ENCODE measurements at places on chromosomes 1 and 21.
A peak's percentile ranks its signal among the peaks of the same experiment; 100 is the strongest.

- DNase-seq, result peak; percentile 81
These were observed 31.5 kb upstream of the C1orf198 start for GRCh38 chr1:230899841-230900251.

GRCh38 chr1:74436078-74436477, 76.3 kb downstream of the LRRC53 start:
- no peak for DNase-seq

GRCh38 chr1:24051206-24051945, 60.6 kb downstream of the MYOM3 start:
- no peak for DNase-seq

DNA sequence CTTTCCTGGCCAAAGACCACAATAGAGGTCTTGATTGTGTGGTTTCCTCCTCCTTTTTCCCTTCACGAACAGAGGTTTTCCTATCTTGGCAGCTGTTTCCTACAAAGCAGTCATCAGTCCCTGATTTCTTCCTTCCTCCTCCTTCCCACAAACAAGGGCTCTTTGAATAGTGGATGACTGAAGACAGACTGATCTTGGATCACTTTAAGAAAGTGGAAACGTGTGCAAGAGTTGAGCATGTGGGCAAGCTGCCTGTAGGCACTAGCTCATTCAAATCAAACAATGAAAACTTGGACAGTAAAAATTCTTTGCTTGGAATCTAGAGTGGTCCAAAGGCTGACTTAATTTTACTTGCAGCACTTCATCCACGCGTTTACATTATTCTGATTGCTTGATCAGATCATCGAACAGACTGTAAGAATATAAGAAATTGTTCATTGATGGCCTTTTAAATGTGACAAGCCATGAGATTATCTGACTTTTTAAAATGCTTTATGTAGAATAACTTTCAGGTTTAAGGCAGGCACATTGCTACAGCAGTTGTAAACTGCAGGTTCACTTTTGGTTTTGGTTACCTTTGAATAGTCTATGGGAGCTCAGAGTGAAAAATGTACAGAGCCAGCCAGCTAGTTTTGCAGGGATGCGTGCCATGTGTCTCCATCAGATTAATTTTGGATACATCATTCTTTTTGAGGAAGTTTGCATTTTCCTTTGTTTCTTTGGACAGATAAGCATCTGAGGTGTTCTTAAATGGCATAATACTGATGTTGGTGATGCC, 34.4 kb downstream of the ADGRL2 start:
- peak; percentile 0 for DNase-seq

GRCh38 chr1:206657751-206658150, 22.4 kb downstream of the DYRK3 start:
- DNase-seq, result no peak

GRCh38 chr1:235317168-235317567, 10.8 kb downstream of the ARID4B start:
- no peak for DNase-seq

DNA sequence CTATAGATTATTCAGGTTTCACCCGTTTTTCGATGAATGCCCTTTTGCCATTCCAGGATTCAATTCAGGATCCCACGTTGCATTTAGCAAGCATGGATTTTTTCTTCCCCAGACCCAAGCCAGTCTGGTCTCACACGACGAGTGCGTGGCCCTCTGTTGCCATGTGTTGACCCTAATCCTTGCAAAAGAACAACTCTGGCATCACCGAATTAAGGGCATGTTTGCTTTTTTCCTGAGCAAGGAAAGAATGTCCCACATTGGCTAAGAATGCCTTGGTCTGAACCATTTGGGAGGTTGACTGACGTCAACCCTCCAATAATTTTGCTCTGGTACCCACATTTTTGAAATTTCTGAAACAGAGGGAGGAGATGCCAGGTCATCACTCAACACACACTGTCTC, 153.0 kb upstream of the WNT4 start:
- peak; percentile 12 for DNase-seq

DNA sequence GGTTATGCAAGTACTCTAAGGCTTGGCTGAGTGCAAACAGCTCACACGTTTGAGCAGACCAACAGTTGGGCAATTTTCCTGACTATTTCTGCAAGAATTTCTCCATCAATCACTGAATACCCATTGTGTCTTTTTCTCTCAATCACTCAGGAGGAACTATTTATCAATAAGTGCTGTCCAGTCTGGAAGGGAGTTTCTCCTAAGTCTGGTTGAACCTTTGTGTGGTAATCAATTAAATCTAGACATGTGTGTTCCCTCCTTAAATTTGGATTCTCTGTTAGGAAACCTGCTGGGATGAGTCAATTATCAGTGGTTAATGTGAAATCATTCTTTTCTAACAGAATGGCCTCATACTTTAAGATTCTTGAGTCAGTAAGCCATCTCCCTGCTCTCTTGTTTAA, 6.8 kb upstream of the AADACL3 start:
- peak; percentile 1 for DNase-seq

GRCh38 chr1:11525516-11525915, 46.6 kb downstream of the DISP3 start:
- DNase-seq, result no peak

DNA sequence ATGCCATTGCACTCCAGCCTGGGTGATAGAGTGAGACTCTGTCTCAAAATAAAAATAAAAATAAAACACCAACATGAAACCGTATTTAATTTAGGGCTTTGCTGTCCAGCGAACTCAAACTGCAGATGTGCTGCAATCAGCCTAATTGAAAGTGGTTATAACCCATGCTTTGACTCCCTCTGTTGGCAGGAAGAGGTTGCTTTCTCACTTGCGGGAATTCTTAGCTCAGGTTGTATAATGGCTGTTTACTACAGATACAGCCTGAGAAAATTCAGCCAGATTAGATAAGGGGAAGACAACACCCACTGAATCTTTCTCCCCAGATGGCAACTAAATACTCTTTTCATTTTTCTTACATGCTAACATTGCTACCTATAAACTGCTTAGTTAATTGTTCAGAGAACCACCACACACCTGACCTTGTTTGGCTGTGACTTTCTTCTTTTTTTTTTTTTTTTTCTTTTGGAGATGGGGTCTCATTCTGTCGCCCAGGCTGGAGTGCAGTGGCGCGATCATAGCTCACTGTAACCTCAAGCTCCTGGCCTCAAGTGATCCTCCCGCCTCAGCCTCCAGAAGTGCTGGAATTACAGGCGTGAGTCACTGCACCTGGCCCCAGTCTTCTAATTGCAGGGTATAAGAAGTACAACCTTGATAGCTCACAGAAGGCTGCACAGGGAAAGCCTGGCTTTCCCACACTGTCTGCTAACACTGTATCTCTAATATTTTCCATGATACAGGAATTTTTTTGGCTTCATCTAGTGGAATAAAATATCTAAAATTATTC, 34.6 kb downstream of the DNTTIP2 start:
- peak; percentile 80 for DNase-seq

DNA sequence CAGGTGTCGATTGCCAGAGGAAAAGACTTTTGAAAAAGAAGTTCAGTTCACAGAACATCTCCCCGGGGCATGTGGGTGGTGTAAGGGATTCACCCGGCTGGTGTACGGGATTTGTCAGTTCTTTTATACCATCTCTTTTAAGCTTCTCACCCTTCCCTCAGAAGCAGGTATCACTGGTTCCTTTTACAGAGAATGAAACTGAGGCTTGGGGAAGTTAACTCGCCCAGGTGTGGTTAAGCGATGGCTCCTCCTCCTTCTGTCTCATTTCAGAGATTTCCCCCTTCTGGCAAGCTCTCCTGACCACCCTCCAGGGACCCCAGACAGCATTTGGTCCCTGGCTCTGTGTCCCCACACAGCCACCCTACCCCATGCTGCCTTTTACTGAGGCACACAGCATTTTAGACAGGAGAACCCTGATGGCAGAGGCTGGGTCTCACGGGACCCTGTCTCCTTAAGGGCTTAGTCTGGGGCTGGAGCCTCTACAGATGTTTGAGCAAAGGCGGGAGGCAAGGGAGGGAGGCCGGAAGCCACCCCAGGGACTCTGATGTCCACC, 2.8 kb upstream of the ECE1 start:
- no peak for DNase-seq

DNA sequence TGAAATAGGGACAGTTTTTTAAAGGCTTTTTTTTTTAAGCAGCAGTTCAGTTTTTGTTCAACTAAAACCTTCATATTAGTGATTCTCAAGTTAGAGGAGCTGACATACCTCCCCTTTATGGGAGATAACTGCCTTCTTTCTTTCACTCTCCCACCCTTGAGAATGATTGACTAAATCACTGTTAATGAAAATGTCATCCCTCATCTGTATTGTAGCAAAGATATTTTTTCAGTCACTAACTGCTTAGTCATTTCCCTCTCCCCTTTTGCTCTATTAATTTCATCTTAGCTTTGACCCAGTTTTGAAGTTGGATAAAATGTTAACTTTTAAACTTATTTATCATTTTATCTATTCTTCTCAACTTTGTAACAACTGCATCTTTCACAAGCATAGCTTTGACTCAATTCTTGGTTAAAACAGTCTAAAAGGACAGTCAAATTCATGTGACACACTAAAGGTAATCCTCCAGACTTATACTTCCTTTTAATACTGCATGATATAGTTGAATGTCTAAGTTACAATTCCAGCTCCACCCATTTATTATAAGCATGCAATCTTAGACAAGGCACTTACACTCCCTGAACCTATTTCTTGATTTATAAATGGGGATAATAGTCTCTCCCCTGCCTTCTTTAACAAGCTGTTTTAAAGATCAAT, 17.1 kb downstream of the CAPZA1 start:
- peak; percentile 8 for DNase-seq

GRCh38 chr1:60367532-60367931, 294.0 kb upstream of the C1orf87 start:
- DNase-seq, result no peak

DNA sequence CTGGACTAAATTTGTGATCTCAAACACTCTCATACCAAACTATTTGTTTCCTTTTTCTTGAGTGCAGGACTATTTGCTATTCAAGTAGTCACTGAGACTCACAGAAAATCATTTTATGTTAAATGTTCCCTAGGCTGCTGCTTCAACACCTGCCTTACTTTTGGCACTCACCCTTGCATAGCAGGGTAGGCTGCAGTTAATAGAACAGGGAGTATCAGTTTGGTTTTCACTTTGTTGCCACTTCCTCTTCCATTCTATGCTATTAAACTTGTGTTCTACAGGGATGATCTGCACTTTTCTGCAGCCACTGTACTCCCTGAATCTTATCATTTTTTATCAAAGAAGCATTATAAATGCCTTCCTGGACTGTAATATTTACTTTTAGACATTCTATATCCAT, 148.7 kb upstream of the PRMT6 start:
- no peak for DNase-seq

DNA sequence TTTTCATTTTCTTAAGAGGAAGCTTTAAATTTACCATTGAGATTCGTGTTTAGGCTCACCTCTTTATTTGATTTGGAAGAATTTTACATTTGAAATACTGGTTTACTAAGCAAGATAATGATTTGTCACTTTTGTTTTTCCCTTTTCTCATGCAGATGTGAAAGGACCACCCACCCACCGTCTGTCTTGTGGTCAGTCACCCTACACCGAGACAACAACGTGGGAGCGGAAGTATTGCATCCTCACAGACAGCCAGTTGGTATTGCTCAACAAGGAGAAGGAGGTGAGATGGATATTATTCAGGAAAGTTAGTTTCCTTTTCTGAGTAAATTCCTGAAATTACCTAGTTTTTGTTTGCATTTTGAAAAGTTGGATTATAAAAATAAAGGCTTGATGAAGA, 189.5 kb downstream of the RASAL2 start:
- DNase-seq, result no peak

GRCh38 chr1:79819140-79819539, 812.6 kb upstream of the ADGRL4 start:
- DNase-seq, result no peak

DNA sequence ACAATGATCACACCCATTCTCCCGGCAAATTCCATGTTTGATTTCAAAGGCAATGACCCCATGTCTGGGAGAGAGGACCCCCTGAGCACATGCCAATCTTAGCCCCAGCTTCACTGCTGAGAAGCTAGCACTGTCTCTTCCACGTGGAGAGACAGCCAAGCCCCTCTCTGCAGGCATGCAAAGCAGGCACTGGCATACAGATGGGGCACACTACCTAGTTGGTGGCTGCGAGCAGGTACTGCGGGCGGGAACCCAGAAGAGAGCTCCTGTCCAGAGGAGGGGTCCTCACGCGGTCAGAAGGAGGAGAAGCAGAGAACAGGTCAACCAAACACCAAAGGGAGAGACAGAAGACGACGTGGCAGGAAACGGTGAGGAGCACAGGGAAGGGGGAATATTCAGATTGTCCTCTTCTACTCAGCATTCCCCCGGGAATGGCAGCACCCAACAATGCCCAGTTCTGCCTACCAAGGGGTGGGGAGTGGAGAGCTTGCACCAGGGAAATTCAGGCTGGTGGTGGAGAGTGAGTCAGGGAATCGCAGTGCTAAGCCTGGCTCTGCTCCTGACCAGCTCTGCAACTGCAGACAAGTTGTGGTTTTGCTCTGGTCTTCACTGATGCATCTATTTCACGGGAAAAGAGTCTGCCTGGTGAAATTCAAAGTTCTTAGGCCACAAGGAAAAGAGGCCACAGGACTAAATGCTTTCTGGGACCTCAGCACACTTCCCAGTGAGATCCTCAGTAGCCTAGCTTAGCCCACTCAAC, 48.1 kb upstream of the GOLT1A start:
- DNase-seq, result peak; percentile 54

- DNase-seq, result peak; percentile 2
These were observed 82.5 kb upstream of the MAP1LC3C start for GRCh38 chr1:242081446-242081845.

GRCh38 chr1:186903374-186904136, 74.8 kb downstream of the PLA2G4A start:
- DNase-seq, result no peak

DNA sequence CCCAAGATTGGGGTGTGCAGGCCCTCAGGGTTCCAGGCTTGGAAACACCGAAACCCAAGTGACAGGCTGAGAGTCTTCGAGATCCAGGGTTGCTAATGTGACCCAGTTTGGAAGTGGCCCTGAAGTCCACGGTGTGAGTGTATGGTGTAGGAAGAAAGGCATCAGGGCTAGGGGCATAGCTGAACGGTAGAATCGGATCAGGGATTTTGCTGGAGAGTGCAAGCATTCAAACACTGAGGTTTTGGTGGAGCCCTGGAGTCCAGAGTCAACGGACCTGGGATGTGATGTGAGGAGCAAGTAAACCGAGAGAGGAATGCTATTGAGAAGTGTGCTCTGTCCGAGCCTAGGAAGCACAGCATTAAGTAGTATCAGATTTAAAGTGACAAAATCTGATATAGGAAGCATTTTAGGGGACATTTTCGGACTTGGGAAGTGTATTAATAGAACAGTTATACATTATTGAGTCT, 958 bp downstream of the NFYC start:
- DNase-seq, result no peak

- no peak for DNase-seq
These were observed 7.3 kb upstream of the TBX15 start for GRCh38 chr1:118995312-118996016.

DNA sequence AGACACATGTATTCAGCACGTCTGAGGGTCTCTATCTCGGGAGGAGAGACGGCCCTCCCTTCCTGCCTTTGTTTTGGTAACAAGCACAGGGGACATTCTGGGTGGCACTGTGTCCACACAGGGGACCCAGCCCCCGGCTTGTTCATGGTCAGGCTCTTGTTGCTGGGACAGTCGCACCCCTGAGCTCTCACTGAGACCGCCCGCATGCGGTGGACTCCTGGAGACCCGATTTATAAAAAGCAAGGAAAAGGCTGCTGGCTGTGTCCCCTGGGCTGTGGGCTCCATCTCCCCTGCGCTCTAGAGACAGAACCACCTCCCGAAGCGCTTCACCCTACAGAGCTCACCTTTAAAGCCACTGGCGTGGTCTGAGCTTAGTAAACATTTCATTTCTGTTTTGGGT, 103.4 kb downstream of the WDR4 start:
- no peak for DNase-seq
